Stimulated activated CD8-positive, alpha-beta memory T cell treated with anti-CD3 and anti-CD28 coated beads, Interleukin-15, amount 100 ng/mL, for 4 hours (primary cell): ENCODE measurements at places on chromosomes 5 and 9.

- DNase-seq, result no peak
These were observed 237.5 kb downstream of the CHSY3 start for GRCh38 chr5:130141659-130142320.

GRCh38 chr5:15993919-15994318 is 185.7 kb downstream of the MARCHF11 start:
- DNase-seq, result no peak

DNA sequence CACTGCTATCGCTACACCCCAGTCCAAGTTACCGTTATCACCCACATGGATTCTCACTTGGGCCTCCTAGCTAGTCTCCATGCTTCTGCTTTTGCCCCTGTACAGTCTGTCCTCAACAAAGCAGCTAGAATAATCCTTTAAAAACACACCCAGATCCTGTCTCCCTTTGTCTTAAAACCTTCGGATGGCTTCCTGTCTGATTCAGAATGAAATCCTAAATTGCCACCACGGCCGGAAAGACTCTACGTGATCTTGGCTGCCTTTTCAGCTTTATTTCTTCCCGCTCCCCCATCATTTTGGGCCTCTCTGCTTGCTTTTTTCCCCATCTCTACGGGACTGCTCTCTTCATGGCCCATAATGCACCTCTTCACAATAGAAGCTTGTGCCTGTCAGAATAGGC is 33.4 kb downstream of the GDNF start:
- DNase-seq, result no peak

DNA sequence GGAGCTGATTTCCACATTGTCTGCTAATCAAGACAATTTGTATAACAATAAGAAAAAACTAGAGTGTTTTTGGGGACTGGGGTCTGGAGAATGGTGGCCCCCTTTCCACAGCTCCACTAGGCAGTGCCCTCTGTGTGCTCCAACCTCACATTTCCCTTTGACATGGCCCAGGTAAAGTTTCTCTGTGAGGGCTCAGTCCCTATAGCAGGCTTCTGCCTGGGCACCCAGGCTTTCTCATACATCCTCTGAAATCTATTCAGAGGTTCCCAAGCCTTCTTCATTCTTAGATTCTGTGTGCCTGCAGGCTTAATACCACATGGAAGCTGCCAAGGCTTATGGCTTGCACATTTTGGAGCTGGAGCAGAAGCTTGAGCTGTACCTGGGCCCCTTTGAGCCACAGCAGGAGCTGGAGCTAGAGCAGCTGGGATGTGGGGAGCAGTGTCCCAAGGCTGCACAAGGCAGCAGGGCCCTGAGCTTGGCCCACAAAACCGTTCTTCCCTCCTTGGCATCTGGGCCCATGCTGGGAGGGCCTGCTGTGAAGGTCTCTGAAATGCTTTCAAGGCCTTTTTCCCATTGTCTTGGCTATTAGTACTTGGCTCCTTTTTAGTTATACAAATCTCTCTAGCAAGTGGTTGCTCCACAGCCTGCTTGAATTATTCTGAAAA is 49.1 kb upstream of the VPS13A start:
- no peak for DNase-seq

- DNase-seq, result no peak
These were observed 8.9 kb downstream of the RABGAP1 start for GRCh38 chr9:122949696-122950095.

DNA sequence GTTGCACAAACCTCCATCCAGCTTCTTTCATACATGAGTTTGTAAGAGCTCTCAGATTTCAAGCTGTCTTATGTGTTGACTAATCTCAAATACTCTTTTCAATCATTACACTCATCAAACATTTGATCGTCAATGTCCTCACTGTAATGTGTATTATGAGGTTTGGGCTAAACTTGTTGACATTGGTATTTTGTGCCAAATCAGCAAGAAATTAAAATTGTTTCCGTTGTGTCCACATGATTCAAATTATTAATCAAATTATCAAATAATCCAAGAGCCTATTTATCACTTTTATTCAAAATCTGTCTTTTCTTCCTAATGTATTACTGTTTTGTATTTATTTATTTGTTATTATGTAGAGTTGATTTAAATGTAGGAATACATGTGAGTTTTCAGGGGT is 283.4 kb downstream of the GAS1 start:
- no peak for DNase-seq
